ENCODE measurements at places on chromosomes 2 and 18.

DNA sequence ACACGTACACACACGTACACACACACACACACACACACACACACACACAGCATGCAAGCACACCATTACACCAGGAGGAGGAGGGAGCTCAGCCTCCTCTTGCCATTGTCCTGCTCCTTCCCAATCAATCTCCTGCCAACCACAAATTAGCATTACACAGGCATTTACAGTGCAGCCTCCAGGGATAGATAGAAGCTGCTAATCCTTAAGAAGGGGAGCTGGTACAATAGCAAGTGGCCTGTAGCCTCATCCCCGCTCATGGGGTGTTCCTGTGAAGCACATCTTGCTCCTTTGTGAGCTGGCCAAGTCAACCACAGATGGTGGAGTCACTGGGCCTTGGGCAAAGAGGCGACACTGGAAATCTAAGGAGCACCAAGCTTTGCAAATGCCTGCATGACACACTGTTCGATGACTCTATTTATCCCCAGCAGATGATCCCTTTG lies 110.3 kb upstream of the PKDCC start:
- DNase-seq = peak; percentile 64

DNA sequence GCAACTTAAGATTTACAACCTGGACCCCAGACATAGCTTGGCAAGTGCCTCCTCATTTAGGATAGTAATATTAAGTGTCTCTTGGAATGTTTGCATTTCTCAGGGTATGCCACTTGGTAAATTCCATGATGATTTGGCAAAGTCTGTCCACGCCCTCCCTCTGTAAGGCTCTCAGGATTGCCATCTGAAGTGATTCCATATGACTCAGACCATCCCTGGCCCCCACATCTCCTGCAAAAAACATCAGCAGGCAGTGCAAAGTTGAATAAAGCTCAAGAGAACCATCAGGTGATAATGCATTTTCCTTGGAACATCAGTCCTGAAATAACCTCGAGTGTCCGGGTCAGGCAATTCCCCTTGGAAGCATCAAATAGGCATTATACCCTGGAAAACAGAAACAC lies 27.1 kb upstream of the PIEZO2 start:
- DNase-seq = peak; percentile 28

DNA sequence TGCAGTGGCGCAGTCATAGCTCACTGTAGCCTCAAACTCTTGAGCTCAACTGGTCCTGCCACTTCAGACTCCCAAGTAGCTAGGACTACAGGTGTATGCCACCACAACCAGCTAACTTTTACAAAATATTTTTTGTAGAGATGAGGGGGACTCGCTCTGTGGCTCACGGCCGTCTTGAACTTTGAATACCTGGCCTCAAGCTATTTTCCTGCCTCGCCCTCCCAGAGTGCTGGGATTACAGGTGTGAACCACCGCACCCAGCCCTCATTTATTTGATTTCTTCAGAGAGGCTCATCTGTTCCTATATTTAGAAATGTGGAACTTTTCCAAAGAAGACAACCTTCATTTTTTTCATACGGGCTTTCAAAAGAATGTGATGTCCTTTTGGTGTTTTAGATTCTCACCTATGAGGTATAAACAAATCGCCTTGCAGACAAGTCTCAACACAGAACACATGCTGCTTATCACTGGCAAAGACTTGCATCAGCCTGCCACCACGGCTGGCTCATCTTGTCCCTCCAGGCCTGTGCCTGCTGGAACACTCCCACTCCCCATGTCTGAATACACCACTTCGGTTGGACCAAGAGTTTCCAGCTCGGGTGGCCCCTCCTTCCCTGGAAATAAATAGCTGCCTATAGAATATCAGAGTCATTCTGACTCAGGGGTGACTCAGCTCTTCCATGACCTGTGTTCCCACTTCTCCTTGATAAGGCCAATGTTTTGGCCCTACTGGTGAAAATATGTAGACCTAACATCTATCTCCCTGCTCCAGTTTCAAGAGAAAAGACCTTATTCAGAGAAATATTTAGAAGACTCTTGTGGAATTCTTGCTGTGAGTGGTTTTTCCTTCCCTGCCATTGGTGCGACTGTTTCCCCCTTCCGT lies 202.6 kb downstream of the TGIF1 start:
- peak; percentile 94 for DNase-seq

DNA sequence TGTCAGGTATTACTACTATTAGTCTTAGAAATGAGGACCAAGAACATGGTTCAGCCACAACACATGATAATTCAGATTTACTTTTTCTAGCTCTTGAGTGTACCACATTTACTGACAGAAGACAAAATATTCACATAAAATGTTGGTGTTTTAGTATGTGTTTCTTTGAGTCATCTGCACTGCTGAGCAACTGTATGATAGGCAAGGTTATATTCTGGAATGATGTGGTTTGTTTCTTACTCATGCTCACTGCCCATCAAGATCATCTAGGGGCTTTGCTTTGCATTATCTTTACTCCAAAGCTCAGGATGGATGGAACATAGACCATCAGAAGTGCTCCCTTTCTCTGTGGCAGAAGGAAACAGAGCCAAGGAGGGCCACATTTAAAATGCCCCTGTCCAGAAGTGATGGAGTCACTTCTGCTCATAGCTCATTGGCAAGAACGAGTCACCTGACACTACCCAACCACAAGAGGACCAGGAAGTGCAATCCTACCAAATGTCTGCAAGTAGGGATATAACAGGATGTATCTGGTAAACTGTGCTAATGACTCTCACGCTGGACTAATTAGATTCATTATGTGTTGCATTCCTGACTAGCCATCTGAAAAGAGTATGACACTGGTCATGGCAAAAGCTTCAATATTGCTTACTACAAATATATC lies 81.5 kb downstream of the DIS3L2 start:
- DNase-seq = peak; percentile 19

DNA sequence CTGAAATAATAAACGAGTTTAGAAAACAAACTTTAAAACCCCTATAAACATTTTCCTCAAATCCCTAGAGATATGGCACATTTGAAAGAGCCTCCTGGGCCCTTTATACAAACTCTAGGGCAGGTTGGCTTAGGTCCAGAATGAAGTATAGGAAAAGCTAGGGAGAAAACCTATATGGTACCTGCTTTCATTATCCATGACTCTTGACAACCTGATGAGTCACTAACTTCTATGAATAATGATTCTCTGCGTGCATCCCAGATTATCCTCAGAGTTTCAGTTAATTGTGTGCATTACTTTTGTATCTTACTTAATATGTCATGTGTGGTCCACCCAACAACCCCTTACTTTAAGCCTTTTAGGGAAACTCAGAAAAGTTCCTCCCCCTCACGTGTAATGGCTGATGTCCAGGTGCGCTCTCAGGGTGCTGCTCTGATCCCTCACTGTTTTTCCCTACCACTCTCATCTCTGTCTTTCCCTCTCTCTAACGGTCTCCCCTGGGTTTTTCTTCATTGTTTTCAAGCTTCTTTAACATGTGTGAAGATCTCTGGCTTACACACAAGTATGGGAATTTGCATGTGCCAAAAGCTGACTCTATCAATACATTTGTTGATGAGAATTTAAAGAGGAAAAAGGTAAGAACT lies 78.5 kb downstream of the LRP1B start:
- no peak for DNase-seq

GRCh38 chr2:22110244-22110651 lies 986.5 kb downstream of the TDRD15 start:
- DNase-seq = no peak

DNA sequence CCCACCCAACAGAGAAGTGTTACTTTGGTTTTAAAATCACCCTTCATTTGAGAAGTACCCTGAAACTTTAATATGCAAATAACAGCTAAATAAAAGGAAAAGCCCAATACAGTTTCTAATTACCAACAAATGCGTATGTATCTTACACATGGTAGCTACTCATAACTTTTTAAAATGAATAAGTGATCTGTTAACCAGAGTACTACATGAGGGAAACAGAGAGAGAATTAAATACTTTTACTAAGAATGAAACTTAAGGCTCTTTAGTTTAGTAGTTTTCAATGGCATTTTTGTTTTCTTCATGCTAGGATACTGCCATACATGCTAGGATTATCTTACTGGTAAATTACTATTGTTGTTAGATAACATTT lies 39.1 kb upstream of the NABP1 start:
- no peak for DNase-seq

GRCh38 chr2:224038830-224039079 lies 331 bp downstream of the SERPINE2 start:
- DNase-seq = no peak

DNA sequence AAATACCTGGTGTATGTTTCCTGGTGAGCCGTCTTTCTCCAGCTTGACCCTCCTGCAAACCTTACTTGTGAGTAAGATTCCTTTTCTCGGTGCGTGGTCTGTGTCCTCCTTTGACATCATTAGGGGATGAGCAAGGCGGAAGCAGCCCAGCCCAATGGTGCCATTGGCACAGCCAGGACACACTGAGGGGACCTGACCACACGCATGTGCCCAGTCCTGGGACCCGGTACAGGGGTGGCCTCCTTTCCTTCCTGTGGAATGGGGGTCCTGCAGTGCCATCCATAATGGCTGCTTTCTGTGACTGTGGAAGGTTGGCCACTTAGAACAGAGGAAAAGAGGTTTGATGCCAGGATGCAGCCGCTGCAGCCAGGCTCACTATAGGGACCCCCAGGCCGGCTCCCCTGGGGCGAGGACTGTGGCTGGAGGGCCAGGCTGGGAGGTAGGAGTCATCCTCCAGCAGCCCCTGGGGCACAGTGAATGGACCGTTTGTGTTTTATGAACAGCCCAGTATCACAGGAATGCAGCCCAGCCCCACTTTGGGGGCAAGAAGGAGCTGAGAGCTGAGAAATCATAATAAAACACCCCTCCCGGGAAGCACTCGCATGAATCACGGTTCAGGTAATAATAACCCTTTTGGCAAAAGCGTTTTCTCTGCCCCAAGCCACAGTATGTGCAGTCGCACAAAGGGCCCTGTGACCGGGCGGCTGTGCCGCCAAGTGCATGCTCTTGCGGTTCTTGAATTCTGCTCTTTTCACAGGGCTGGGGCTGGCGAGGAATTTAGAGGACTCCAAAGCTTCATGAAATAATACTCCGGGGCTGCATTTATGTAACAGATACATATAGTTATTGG lies 73.2 kb downstream of the ASB1 start:
- DNase-seq = peak; percentile 92

GRCh38 chr18:9449600-9450414 lies 25.5 kb upstream of the RALBP1 start:
- no peak for DNase-seq

GRCh38 chr2:6103949-6104348 lies 411.8 kb downstream of the SOX11 start:
- DNase-seq = no peak
